ENCODE measurements at places on chromosomes 13 and 19.

DNA sequence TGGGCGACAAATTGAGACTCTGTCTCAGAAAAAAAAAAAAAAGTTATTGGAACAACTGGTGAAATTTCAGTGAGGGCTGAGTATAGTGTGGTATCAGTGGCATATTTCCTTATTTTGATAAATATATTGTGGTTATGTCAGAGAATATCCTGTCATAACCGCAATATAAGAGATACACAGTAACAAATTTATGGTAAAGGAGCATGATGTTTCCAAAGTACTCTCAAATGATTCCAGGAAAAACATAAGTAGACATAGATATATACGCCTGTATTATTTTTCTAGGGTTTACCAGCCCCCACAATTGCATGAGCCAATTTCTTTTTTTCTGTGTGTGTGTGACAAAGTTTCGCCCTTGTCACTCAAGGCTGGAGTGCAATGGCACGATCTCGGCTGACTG is 5.7 kb upstream of the C5AR1 start:
- DNase-seq, result no peak

DNA sequence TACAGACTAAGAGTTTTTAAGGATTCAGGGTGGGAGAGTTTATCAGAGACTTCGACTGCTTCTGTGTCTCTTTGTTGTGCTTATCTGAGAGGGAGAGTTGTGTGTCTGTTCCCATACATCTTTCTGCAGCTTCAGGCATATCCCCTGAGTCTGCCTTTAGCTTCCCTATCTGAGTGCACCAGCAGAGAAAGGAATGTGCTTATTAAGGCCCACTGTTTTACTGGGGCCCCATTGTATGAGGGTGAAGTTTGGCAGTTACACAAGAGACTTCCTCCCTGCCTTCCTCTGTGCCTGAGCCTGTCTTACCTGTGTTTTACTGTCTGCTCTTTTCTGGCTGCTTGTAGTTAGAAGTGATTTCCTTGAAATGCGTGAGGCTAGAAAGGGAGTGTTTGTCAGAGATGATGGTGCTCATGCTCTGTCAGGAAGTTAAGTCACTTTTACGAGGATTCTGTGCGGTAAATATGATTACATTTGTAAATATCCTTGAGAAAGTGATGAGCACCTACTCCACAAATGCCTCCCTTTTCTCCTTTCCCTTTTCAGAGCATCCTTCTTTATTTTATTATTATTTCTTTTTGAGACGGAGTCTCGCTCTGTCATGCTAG is 1228.9 kb upstream of the MIR17HG start:
- no peak for DNase-seq

DNA sequence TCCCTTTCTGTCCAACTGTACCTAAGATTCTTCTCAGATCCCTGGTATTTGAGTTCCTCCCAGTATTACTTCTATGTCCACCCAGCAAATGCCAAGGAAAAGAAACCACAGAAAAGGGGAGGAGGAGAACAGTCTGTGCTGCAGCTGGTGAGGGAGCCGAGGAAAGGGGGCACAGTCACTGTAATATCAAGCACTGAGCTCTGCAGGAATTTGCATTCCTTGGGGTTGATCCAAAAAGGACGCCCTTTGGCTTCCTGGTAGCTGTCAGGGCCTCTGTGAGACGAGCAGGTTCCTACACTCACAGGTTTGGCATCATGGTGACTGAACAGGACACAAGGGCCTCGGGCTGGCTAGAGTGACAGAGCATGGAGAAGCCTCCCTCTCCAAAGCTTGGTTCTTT is 273.4 kb downstream of the NHLRC3 start:
- DNase-seq, result peak; percentile 35

- DNase-seq, result no peak
Measured at GRCh38 chr13:110334841-110335490, 27.9 kb downstream of the COL4A2 start.

- peak; percentile 78 for DNase-seq
Measured at GRCh38 chr19:18428787-18429674, 8.9 kb downstream of the ISYNA1 start.

All from AG10803 (cell line).